Omental fat pad (tissue), 4 donors: ENCODE measurements at places on chromosomes 13 and 19.

- no peak for DNase-seq
These were observed 6.1 kb downstream of the MKNK2 start for GRCh38 chr19:2044709-2045500.

DNA sequence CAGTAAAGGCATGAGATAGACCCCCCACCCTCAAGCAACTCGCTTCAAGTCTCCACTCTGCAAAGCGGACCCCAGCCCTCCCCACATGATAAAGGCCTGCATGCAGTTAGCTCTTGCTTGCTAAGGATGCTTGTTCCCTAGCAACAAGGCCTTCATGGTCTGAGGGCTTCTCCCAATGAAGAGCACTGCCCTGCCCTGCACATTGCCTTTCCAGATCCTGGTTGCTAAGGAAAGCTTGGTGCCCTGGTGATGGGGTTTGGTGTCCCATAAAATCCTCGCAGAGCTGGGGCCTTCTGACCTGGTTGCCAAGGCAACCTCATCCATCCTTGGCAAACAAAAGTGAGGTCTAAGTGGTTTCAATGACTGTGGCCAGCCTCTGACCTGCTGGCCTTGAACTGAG is 6.0 kb downstream of the DBP start:
- no peak for DNase-seq

DNA sequence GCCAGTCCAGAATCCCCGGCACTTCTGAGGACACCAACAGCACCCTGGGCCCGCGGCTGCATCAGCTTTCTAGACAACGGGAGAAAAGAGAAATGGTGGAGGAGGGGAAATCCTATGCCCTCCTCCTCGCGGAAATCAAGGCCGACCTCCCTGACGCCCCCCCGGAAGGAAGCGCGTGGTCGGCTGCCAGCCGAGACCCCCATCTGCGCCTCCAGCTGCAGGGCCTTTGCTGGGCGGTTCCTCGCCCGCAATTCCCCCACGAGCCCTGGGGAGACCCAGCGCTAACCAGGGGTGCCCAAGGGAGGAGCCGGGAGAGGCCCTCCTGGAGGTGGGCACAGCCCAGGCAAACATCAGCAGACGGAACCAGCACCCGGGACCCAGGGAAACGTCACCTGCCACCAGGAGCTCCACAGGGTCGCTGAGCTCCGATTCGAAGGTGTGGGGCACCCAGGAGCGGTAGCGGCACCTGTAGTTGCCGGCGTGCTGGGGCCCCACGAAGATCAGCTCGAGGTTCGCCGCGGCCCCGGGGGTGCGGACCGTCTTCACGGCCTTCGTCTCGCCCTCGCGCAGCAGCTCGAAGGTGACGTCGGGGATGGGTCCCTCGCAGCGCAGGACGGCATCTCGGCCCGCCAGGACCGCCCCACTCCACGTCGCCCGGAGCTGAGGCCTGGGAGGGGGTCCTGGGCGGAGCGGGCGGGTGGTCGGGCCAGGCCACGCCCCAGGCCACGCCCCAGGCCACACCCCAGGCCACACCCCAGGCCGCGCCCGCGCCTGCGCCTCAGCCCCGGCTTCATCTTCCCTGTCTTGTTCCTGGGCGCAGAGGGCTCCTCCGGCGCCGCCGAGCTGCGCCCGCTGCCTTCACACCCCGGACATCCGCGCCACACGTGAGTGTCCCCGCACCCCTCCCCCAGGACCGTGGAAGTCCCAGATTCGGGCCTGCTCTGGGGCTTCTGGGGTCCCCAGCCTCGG is 6.0 kb downstream of the A1BG start:
- DNase-seq: no peak

GRCh38 chr19:39848392-39848791 is 2.2 kb upstream of the FBL start:
- no peak for DNase-seq
